ENCODE measurements at places on chromosomes 11 and 22.

DNA sequence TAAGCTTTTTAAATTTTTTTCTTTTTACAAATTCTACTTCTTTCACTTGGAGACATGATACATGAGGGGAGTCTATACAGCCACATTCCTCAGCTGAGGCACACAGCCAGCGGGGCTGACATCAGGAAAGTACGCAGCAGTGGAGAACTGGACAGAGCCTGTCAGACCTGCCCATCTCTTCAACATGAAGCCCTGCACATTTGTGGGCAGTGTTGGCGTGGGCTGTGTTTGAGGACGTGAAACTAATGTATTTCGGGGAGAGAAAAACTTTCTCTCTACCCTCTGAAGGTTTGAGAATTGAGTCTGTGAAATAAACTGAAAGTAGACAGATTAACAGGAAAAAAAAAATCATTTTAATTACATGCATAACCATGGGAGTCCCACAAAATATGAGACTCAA, 84.8 kb upstream of the HTATIP2 start:
- DNase-seq, result no peak

GRCh38 chr11:47857485-47857884, 9.3 kb upstream of the NUP160 start:
- DNase-seq, result no peak

- DNase-seq, result no peak
These were observed 1.5 kb downstream of the ADAMTS8 start for GRCh38 chr11:130426837-130427341.

- no peak for DNase-seq
These were observed 1.5 kb upstream of the USP18 start for GRCh38 chr22:18148293-18148965.

- DNase-seq, result no peak
These were observed 47.5 kb downstream of the NOX4 start for GRCh38 chr11:89443361-89444322.

GRCh38 chr11:133982151-133982550, 25.4 kb upstream of the IGSF9B start:
- no peak for DNase-seq

DNA sequence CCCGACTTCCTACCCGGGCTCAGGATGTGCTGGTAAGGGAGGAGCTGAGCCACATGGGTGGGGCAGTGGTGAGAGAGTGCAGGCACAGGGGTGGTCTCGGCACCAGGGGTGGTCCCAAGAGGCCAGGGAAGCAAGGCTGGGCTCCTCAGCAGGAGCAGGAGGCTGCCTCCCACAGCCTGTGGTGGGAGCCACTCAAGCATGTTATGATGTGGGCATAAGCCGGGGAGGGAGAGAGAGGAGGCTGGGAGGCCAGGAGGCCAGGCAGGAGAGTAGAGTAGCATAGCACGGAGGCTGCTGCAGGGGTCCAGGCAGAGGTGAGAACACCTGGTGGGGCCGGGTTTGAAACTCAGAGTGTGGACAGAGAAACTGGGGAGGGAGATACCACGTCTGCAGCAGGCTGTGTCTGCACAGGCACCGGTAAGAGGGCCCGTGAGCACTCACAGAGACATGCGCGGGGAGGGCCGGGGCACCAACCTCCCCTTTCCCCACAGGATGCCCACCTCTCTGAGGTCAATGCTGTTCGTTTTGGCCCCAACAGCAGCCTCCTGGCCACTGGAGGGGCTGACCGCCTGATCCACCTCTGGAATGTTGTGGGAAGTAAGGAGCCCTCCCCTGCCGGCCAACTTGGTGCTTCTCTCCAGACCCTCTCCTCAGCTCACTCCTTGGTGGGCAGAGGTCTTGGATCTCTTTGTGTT, 10.7 kb downstream of the ATG16L2 start:
- no peak for DNase-seq

GRCh38 chr11:19931771-19932369, 219.2 kb downstream of the NAV2 start:
- DNase-seq, result no peak

GRCh38 chr11:61587541-61587941, 6.7 kb upstream of the SYT7 start:
- DNase-seq, result no peak

GRCh38 chr22:46574993-46575910, 37.8 kb upstream of the CELSR1 start:
- no peak for DNase-seq

DNA sequence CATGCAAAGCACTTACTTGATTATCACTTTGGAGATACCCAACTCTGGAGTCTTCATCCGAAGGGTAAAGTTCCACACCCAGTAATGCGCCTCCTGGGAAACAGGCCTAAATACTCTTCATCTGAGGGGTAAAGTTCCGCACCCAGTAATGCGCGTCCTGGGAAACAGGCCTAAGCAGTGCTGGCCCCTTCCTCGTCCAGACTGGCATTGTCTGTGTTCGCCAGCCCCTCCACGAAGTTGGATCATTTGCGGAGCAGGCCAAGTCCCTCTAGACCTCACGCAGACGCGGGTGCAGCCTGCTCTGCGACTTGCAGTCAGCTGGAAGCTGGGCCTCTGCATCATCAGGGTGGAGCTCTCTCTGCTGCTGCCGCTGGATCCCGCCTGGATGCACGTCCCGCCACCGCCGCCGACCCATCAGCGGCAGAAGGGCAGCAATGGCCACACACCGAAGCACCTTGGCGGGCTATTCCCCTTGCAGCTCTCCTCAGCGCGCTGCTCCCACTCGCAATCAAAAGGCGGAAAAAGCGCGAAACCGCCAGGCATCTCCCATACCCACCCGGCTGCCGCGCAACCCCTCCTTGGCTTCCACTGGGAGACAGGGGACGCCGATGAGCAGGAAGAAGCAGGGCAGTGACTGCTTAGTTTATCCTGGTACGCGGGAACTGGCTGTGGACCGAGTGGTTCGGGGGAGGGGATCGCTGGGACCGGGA, 34.1 kb upstream of the GLYATL1 start:
- no peak for DNase-seq

DNA sequence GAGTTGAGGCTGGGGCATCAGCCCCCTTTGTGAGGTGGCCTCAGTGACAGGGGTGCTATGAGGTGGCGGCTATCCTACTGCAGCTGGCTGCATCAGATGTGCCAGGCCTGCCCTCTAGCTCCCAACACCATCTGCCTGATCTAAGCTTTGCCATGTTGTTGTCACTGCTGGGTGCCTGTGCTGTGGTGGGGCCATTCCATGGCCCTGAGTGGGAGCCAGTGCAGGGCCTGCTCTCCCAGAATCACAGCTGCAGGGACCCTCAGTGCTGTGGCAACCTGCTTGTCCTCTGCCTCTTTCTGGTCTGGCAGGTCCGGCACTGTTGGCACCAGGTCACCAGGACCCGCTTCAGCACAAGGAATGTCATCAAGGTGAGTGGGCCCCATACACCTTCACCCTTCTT, 1.8 kb upstream of the SNU13 start:
- no peak for DNase-seq

DNA sequence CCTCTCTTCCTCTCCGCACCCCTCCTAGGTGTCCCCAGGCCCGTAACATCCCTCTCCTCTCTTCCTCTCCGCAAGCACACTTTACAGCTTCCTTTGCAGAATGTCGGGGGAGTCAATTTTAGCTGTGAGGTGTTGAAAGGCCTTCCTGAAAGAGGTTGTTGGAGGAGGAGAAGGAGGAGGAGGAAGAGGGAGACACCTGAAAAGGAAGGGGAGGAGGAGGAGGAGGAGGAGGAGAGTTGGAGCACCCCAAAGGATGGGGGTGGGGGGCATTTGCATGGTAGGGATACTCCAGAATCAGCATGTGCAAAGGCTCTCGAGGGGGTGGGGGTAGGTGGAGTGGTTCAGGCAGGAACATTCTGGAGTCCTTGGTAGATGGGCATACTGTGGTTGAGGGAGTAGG, 1045.1 kb downstream of the TBC1D22A start:
- no peak for DNase-seq

DNA sequence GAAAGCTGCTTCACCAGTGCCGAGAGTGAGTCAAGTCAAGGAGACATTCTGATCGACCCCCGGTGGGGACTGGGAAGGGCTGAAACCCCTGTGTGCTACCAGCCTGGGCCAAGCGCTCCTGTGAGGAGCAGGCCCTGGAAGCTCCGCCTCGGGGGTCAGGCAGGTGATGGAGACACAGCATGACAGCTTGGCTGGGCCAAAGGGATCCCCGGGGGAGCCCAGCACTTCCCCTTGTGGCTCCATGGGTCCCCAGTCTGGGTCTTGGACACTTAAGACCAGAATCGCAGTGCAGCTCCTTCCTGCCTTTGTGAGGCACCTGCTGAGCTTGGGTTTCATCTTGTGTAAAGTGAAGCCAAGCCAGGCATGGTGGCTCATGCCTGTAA, 89.2 kb downstream of the MORC2 start:
- no peak for DNase-seq

Measured in fibroblast of gingiva (primary cell).